ENCODE measurements at places on chromosomes 7 and 10.
A peak's percentile ranks its signal among the peaks of the same experiment; 100 is the strongest.

DNA sequence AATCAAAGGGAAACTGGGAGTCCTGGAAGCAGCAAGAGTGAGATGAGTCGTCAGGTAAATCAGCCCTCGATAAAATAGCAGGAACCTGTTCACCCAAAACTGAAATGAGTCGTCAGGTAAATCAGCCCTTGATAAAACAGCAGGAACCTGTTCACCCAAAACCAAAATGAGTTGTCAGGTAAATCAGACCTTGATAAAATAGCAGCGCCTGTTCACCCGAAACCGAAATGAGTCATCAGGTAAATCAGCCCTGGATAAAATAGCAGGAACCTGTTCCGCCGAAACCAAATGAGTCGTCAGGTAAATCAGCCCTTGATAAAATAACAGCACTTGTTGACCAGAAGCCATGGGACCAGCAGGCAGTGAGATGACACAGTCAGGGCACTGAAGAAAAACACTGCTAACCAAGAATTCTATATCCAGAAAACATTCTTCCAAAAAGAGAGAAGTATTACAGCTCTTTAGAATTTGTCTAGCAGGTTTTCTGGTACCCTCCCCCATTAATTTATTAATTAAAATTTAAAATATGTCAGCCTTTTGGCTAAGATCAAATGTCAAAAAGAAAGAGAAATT lies 3.4 kb upstream of the CYP2E1 start:
- DNase-seq = no peak

GRCh38 chr10:30576641-30577040 lies 52.9 kb downstream of the LYZL2 start:
- DNase-seq = no peak

- no peak for DNase-seq
Measured at GRCh38 chr7:145030754-145031153, 194.9 kb upstream of the TPK1 start.

- DNase-seq = no peak
Measured at GRCh38 chr10:89355394-89355931, 22.4 kb upstream of the IFIT1B start.

DNA sequence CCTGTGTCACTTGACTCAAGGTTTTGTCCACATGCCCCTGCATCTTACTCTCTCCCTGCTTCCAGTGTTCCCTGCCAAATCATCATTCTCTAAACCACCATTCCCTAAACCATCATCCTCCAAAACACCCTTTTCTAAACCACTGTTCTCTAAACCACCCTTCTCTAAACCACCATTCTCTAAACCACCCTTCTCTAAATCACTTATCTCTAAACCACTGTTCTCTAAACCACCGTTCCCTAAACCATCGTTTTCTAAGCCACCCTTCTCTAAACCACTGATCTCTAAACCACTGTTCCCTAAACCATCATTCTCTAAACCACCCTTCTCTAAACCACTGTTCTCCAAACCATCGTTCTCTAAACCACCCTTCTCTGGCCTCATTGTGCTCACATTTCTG lies 142.1 kb downstream of the CXCL12 start:
- no peak for DNase-seq

DNA sequence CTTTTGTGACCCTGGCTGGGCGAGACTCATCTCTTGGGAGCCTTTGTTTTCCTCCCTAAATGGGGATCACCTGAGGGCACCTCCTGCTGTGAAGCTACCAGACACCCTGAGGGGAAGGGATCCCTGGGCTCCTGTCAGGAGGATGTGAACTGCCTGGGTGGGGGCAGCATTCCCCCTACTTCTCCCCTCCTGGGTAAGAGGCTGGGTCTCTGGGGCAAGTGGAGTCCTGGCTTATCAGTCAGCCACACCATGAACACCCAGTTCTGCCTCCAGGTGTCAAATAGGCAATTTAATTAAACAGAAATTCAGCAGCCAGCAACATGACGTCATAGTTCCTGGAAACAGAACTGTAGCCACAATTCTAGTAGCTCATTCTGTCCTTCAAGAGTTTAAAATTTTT lies 97.7 kb upstream of the RET start:
- no peak for DNase-seq

- DNase-seq = no peak
Measured at GRCh38 chr7:9835199-9835598, 1138.5 kb upstream of the PHF14 start.

- DNase-seq = peak; percentile 83
Measured at GRCh38 chr7:74453322-74454011, at the start of gene GTF2IRD1. TSS of gene GTF2IRD1 (plus strand) at chr7:74453906. CDS start at chr7:74508081, 54,175 bp downstream.

- no peak for DNase-seq
Measured at GRCh38 chr10:122234416-122234815, 36.7 kb upstream of the BTBD16 start.

- no peak for DNase-seq
Measured at GRCh38 chr7:101066141-101066832, 19.0 kb upstream of the TRIM56 start.

DNA sequence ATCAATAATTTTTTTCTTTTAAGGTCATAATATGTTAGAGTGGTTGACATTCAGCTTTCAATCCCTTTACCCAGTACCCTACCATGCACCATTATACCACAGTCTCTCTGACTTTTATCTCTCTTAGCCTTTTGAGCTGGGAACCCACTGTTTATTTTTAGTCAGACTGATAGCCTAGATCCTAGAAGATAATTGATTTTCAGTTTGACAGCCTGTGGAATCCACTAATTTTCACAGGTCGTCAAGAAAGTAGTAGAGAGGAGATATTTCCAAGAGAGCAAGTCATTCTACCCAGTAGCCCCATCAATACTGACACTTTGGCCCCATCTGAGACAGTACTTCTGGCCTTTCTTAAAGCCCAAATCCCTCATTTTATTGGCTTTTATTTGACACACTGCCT lies 67.1 kb upstream of the CC2D2B start:
- no peak for DNase-seq

DNA sequence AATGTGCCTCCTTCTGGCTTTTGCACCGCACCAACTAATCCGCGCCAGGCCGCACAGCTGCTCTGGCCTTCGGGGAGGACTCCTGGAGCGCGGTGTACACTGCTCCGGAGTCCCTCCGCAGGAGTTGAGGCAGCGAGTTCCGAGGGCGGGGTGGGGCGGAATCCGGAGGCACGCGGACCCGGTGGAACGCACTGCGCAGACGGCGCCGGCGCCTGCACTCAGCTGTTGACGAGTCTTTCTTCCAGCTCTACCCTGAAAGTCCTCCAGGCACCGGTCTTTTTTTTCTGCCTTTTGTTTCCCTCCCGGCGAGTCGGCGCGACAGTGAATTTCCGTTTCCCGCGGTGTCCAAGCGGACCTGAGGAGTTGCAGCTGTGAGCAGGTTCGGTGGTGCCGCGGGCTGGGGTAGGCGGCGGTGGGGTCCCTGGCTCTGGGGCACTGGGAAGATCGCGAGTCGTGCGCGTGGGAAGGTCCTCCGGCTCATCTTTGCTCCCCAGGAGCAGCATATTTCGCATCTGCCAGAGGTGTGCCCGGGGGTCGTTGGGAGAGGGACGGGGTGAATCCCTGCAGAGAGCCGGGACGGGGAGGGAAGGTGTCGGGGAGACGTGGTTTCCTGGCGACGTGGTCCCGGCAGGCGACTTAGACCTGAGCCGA lies 44.1 kb downstream of the SFTPD start:
- peak; percentile 87 for DNase-seq

DNA sequence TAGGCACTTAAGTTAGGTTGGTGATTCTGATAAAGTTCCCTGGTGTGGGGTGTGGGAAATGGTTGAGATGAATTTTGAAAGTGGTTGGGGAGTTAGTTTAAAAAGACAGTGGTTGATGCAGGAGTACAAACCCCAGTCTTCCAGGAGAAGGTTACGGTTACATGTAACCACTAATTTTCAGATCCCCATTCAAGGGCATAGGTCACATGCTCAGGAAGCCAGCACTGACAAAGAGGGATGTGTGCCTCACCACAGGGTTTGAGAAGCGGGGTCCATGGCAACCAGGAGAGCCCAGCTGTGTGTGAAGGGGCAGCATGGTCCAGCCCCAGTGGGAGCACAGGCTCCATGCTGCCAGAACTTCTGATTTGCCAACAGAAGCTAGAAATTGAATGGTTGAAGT lies 144.2 kb downstream of the MDFIC start:
- DNase-seq = no peak

- no peak for DNase-seq
Measured at GRCh38 chr10:5782174-5782573, 31.1 kb downstream of the GDI2 start.

GRCh38 chr7:25861601-25862260 lies 290.3 kb upstream of the NFE2L3 start:
- no peak for DNase-seq

- DNase-seq = no peak
Measured at GRCh38 chr10:91416339-91416855, 6.3 kb downstream of the HECTD2 start.

GRCh38 chr10:31669357-31669756 lies 259.3 kb downstream of the ARHGAP12 start:
- no peak for DNase-seq

GRCh38 chr7:7321681-7322080 lies 139.3 kb downstream of the C1GALT1 start:
- no peak for DNase-seq

DNA sequence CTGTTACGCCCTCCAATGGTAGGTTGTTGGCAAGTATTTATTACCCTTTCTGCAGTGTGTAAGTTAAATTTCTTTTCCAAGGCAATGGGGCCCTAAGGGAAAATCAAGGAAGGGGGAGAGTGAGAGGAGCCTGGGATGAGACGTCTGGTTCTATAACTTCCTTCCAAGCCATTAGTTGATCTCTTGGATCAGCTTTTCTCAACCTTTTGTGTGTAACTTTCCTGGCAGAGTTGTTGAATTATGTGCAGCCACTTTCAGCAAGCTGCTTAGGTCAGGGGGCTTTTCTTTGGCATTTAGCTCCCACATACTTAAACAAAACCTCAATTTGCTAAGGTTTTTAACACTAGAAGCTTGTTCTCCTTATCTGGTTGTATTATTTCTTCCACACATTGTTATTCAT lies 127.1 kb downstream of the NXPH1 start:
- DNase-seq = no peak

GRCh38 chr10:89210794-89211425 lies 3.8 kb upstream of the CH25H start:
- DNase-seq = no peak

DNA sequence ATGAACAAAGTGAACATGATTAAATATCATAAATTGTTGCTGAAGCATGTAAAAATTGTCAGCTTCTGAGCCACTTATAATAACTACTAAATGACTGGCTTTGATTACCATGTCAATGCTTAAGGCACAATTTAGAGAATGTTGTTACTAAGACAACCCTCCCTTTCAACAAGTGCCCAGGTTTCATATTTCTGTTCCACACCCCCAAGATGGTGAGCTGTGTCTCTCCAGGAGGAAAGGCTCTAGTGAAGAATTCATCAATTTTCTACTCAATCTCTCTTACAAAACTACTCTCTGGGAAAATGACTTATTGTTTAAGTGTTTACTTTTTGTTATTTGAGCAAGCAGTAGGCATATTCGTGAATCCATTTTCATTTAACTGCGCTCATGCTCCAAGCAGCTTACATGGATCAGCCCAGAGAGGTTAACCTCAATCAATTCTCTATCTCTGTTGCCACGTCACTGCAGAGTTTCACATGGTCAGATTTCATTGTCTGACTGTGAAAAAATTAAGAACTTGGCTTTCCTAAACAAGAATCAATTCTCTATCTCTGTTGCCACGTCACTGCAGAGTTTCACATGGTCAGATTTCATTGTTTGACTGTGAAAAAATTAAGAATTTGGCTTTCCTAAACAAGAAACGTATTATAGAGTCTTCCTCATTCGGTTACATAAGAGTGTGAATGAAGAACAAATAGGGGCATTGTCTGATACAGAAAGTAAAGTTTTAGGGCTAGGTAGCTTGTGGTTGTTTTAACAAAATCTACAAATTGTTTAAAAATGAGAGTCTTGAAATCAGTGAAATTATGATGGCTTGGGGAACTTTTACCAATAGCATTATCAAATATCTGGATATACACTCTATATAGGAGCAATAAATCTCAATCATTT lies 49.7 kb downstream of the CCDC71L start:
- no peak for DNase-seq
